Stimulated activated CD4-positive, alpha-beta T cell treated with anti-CD3 and anti-CD28 coated beads, Interleukin-15, amount 100 ng/mL, for 48 hours (primary cell): ENCODE measurements at places on chromosomes 12 and 14.

- no peak for DNase-seq
Measured at GRCh38 chr12:39392154-39392925, 50.6 kb downstream of the KIF21A start.

DNA sequence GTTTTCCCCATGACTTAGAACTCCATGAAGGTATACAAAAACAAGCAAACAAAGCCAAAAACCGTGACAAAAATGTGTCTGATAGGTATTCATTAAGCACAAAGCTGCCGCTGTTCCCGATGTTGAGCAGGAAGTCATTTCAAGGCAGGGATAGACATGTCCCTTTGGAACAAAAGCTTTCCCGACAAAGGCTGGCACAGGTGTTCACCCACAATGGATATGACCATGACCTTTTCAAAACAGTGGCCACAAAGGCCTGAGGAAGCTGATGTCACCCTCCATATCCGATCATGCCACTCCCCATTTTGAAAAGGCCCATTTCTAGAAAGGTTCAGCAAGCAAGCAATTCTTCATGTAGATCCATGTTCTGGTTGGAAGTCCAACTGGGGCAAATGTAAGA lies 279.1 kb downstream of the BTG1 start:
- DNase-seq: no peak

DNA sequence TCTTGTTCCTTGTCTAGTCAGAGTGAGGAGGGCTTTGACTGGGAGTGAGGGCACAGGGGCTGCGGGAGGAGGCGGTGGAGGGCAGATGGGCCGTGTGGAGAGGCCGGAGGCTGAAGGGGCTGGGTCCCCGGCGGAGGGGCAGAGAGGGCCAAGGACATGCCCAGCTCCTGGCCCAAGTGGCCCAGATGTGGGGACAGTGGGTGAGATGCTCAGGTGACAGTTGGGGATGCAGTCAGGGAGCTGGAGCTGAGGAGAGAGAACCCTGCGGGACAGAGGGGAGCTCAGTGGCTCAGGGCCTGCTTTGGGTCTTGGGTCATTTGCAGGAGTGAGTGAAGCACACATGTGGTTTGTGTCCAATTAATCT lies 26.5 kb upstream of the PLD4 start:
- DNase-seq: no peak

DNA sequence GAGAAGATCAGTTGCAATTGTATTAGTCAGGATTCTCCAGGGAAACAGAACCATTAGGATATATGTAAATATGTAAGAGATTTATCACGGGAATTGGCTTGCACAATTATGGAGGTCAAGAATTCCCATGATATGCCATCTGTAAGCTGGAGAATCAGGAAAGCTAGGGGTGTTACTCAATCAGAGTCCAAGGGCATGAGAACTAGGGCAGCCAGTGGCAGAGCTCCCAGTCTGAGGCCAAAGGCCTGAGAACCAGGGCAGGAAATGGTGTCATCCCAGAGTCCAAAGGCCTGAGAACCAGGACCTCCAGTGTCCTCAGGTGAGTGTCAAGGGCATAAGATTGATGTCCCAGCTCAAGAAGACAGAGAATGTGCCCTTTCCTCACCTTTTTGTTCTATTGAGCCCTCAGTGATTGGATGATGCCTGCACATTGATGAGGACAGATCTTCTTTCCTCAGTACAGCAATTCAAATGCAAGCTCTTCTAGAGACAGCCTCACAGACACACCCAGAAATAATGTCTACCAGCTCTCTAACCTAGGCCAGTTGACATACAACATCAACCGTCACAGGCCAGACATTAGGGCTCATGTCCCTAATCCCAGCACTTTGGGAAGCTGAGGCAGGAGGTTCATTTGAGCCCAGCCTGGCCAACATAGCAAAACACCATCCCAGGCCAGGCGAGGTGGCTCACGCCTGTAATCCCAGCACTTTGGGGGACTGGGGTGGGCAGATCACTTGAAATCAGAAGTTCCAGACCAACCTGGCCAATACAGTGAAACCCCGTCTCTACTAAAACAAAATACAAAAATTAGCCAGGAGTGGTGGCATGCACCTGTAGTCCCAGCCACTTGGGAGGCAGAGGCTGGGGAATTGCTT lies 34.9 kb upstream of the ZNF740 start:
- DNase-seq: no peak

DNA sequence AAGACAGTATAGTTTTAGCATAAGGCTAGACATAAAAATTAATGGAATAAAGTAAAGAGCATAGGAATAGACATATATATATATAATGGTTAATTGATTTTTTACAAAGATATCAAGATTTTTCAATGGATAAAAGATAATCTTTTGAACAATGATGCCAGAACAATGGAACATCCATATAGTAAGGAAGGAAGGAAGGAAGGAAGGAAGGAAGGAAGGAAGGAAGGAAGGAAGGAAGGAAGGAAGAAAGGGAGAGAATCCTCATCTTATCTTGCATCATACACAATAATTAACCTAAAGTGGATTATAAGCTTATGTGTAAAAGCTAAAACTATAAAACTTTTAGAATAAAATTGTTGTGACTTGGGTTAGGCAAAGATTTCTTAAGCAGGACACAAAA lies 9.8 kb upstream of the NELL2 start:
- DNase-seq: no peak

- no peak for DNase-seq
Measured at GRCh38 chr14:23159532-23159931, 23.9 kb downstream of the SLC7A8 start.

DNA sequence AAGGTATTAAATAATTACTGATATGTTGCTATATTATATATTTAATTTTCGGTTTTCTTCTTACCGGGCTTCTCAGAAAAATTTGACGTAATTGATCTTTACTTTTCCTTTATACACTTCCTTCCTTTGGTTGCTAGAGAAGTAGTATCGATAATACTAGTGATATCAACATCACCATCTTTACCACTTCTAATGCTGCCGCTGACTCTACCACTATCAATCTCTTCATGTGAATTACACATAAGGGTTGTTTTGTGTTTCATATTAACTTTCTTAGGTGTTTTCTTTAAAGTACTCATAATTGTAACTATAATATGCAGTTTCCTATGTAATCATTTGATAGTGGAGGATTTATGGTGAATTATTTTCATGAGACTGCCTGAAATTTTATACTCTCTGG lies 30.9 kb upstream of the KLRF1 start:
- no peak for DNase-seq

GRCh38 chr14:31261859-31262731 lies 54.5 kb upstream of the HECTD1 start:
- DNase-seq: no peak

GRCh38 chr12:105273601-105274000 lies 37.6 kb upstream of the APPL2 start:
- DNase-seq: no peak

GRCh38 chr12:4158306-4158705 lies 115.3 kb upstream of the CCND2 start:
- DNase-seq: no peak
